ENCODE measurements at places on chromosomes 2 and 18. TPM values are rescaled to one million over a fixed set of nuclear protein-coding genes. Genes with fewer than 3 reads are reported as not detected.

DNA sequence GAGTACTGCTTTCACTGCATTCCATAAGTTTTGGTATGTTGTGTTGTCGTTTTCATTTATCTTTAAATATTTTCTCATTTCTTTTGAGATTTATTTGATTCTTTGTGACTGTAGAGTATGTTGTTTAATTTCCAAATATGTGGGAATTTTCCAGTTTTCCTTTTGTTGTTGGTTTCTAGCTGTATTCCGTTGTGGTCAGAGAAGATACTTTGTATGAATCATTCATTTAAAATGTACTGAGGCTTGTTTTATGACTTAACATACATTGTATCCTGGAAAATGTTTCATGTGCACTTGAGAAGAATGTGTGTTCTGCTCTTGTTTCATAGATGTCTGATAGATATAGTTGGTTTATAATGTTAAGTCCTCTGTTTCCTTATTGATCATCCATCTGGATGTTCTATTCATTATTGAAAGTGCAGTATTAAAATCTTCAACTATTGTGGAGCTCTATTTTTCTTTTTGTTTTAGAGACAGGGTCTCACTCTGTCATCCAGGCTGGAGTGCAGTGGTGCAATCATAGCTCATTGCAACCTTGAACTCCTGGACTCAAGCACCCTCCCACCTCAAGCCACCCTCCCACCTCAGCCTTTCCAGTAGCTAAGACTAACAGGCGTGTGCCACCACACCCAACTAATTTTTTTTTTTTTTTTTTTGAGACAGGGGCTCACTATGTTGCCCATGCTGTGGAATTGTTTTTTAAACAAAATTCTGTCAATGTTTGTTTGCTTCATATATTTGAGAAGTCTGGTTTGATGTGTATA is 96.8 kb downstream of the TAF4B start:
- H3K27ac ChIP-seq = no peak overlapping the region
- no peaks in the 10 kb centered on the region for H3K27me3 ChIP-seq
- no peak for DNase-seq
- no peak overlapping the region for H3K4me3 ChIP-seq
- H3K4me1 ChIP-seq = no peaks in the 10 kb centered on the region

DNA sequence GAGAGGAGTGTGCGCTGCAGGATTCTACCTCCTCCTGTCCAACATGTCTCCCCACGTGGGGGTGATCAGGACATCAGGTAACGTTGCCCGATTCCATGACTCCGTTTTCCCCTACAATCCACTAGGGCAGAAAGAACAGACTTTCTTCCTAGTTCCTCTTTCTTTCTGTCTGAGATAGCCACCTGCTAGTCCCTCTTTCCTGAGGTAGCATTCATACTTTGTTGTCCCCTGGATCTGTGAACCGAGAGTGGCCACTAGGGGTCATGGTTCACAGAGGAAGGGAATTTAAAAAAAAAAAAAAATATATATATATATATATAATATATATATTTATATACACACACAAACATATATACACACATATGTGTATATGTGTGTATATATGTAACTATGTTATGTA is 210.0 kb upstream of the ZNF521 start:
- no peaks in the 10 kb centered on the region for H3K4me1 ChIP-seq
- H3K36me3 ChIP-seq = no peaks in the 10 kb centered on the region
- H3K27ac ChIP-seq = no peak overlapping the region
- no peak for DNase-seq

GNLY gene
- total RNA-seq = 18.5 TPM

GRCh38 chr2:24077879-24078278 is 1.8 kb upstream of the SF3B6 start:
- H3K4me3 ChIP-seq = peak overlapping the region; percentile 84
- H3K27me3 ChIP-seq = no peaks in the 10 kb centered on the region
- peaks cover 41% of the 10 kb centered on the region for H3K36me3 ChIP-seq
- H3K27ac ChIP-seq = peak overlapping the region; percentile 91
- no peak for DNase-seq

RUFY4 gene
- not detected for total RNA-seq

- no peaks in the 10 kb centered on the region for H3K4me1 ChIP-seq
- no peak for DNase-seq
Observed at GRCh38 chr2:100924520-100925451, 77.3 kb upstream of the RPL31 start.

C2orf92 gene
- 14.4 TPM for total RNA-seq

- H3K4me1 ChIP-seq = no peaks in the 10 kb centered on the region
- no peak for DNase-seq
- H3K36me3 ChIP-seq = no peaks in the 10 kb centered on the region
- no peak overlapping the region for H3K4me3 ChIP-seq
Observed at GRCh38 chr2:118320196-118320595, 231.9 kb downstream of the INSIG2 start.

DNA sequence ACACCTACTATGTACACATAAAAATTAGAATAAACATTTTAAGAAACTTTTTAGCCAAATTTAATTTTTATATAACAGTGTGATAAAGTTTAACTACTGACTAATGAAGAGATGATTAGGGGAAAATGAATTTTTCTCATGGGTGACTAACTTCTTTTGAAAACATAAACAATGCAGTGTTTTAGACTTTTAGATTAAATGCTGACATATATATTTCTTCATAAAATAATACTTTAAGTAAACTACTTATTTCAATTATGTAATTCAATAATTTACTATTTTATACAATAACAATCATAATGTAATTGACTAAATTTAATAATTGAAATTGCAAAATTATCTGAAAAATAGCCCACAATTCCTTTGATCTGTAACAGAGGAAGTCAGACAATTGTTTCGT is 233.3 kb upstream of the PXDN start:
- H3K4me1 ChIP-seq = no peaks in the 10 kb centered on the region
- H3K4me3 ChIP-seq = no peak overlapping the region
- DNase-seq = no peak
- no peaks in the 10 kb centered on the region for H3K27me3 ChIP-seq
- H3K36me3 ChIP-seq = no peaks in the 10 kb centered on the region
- no peak overlapping the region for H3K27ac ChIP-seq

DNA sequence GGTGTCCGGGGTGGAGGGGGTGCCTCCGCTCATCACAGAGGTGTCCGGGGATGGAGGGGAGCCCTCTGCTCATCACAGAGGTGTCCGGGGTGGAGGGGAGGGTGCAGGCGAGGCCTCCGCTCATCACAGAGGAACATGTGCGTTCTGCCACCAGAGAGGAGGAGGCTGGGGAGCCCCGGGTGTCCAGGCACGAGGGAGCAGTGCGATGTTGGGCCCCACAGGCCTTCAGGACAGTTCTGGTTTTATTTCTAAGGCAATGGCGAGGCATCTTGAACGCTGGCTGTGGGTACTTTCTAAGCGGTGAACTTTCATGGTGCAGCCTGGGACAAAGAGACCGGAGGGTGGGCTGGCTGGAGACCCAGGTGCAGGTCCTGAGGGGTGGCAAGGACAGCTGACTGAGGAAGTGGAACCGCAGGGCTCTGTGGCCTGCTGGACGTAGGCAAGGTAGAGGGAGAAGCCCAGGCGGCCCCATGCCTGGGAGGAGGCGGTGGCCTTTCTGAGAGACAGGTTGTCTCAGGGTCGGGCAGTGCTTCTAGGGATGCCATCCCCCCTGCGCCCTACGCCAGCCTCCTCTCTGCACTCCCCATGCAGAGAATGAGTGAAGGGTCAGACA is 196.6 kb upstream of the SALL3 start:
- no peak for DNase-seq
- no peak overlapping the region for H3K27ac ChIP-seq
- no peaks in the 10 kb centered on the region for H3K4me1 ChIP-seq
- H3K27me3 ChIP-seq = no peaks in the 10 kb centered on the region
- no peaks in the 10 kb centered on the region for H3K36me3 ChIP-seq

DNA sequence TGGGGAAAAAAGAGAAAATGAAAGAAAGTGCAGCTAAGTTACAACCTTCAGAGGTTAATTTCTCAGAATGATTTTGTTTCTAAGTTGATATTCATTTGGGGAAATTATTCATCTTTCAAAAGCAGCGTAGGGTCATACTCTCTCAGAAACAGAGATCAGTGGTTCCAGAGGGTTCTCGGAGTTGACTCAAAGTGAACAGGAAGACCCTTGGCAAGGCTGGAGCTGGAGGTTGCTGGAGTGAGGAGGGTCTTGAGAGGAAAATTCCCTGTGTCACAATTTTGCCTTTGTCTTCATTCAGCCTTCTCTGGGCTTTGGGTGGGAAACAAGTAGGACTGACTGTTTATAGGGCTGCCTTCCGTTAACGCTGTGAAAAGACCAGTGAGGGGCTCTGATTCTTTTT is 168.2 kb downstream of the ICOS start:
- no peaks in the 10 kb centered on the region for H3K27me3 ChIP-seq
- no peak for DNase-seq
- no peaks in the 10 kb centered on the region for H3K36me3 ChIP-seq
- no peak overlapping the region for H3K27ac ChIP-seq
- H3K4me1 ChIP-seq = peaks cover 12% of the 10 kb centered on the region
- no peak overlapping the region for H3K4me3 ChIP-seq

DNA sequence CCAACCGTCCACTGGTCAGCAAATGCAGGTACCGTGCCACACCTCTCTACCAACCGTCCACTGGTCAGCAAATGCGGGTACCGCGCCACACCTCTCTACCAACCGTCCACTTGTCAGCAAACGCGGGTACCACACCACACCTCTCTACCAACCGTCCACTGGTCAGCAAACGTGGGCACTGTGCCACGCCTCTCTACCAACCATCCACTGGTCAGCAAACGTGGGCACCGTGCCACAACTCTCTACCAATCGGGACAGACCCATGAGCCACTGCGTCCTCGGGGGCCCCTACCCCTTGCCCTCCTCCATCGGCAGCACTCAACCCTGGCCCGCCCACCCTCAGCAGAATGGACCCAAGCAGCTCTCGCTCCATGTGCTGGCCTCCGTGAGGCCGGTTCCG is 226.4 kb upstream of the SALL3 start:
- no peaks in the 10 kb centered on the region for H3K4me1 ChIP-seq
- no peak overlapping the region for H3K27ac ChIP-seq
- no peaks in the 10 kb centered on the region for H3K27me3 ChIP-seq
- H3K4me3 ChIP-seq = no peak overlapping the region
- no peak for DNase-seq

- no peak overlapping the region for H3K4me3 ChIP-seq
- peaks cover 38% of the 10 kb centered on the region for H3K4me1 ChIP-seq
- no peaks in the 10 kb centered on the region for H3K36me3 ChIP-seq
- no peak for DNase-seq
- H3K27ac ChIP-seq = no peak overlapping the region
Observed at GRCh38 chr2:101779656-101780055, 82.1 kb downstream of the MAP4K4 start.

DNA sequence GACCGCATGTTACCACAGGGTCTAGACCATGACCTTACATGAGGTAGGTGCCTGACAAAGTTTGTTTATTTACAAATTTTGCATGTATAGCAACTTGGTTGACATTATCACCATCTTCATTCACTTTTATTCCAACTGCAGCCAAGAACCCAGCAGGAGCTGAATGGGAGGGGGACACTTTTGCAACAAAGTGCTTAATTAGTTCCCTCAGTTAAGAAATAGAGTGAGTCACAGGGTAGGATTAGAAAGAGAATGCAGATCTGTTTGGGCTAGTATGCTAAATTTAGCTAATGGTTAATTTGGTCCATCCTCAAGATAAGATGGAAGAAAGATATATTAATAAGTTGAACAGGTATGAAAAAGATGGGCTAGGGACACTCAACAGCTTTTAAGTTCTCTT is 678.9 kb downstream of the ARHGAP15 start:
- DNase-seq = no peak
- no peak overlapping the region for H3K4me3 ChIP-seq

- no peaks in the 10 kb centered on the region for H3K36me3 ChIP-seq
- DNase-seq = peak; percentile 57
- H3K27ac ChIP-seq = no peak overlapping the region
- no peaks in the 10 kb centered on the region for H3K27me3 ChIP-seq
Observed at GRCh38 chr2:141440072-141440635, 690.7 kb downstream of the LRP1B start.

DNA sequence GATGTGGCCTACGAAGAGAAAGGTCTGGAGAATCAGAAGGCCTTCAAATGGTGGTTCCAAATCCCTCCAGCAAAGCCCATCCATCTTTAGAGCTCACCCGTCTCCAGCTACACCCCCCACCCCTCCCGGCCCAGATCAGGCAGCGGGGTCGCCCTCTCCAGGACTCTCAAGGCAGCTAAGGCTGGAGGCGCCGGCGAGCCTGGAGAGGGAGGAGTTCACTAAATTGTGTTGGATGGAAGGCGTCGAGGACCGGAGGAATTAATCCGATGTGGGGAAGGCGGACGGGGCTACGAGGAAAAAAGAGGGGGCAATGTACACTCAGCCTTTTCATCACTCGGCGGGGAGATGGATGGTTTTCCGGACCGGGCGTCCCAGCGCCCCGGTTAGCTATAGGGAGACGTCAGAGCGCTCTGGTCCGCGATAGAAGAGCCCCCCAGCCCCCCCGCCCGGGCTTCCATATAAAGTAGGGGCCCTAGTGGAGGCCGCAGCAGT is at the start of gene GRP:
Gene GRP, plus strand, starts transcription at position 487 of the 492 bp plus-strand sequence. CDS start 108 bp downstream, outside the sequence.
- H3K4me3 ChIP-seq = no peak within 1 kb of the TSS
- H3K27me3 ChIP-seq = peaks cover 64% of the 10 kb centered on the region
- no peak within 1 kb of the TSS for H3K27ac ChIP-seq
